Stimulated activated CD8-positive, alpha-beta memory T cell treated with anti-CD3 and anti-CD28 coated beads, Interleukin-15, amount 100 ng/mL, for 1 hour (primary cell): ENCODE measurements at places on chromosomes 11 and 22.

GRCh38 chr11:92129811-92130210 is 94.8 kb upstream of the FAT3 start:
- no peak for DNase-seq

GRCh38 chr11:71249301-71249700 is 3.1 kb downstream of the SHANK2 start:
- no peak for DNase-seq

DNA sequence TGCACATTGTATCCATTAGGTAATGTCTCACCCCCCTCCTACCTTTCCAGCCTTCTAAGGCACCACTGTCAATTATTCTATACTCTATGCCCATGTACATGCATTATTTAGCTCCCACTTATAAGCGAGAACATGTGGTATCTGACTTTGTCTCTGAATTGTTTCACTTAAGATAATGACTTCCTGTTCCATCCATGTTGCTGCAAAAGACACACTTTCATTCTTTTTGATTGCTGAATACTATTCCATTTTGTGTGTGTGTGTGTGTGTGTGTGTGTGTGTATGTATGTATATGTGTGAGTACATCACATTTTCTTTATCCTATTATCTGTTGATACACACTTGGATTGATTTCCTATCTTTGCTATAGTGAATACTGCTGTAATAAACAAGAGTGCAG is 84.2 kb downstream of the PGR start:
- no peak for DNase-seq

DNA sequence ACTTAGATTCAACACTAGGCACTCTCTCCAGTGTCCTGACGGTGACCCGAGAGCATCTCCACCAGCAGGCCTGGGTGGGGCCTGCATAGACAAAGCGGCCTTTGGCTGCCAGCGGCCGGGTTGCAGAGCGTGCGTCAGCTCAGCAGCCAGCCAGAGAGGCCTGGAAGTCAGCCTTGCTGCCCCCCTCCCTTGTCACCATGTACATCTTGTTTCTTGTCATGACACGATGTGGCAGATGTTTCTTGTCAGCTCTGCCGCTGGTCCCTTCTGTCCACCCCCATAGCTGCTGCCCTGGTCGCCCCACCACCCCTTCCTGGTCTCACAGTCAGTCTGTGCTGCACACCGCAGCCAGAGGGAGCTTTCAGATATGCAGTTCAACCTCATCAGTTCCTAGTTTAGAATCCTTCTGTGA is 33.1 kb upstream of the CBX7 start:
- no peak for DNase-seq

- no peak for DNase-seq
These were observed 6.1 kb downstream of the TMEM86A start for GRCh38 chr11:18704698-18705097.

GRCh38 chr11:12455938-12456337 is 78.6 kb downstream of the PARVA start:
- DNase-seq: no peak

- no peak for DNase-seq
These were observed 24.0 kb downstream of the TPST2 start for GRCh38 chr22:26565889-26566288.
